ENCODE measurements at places on chromosomes 11 and 22.

- DNase-seq, result no peak
Observed at GRCh38 chr22:48663297-48663696, 1164.4 kb downstream of the BRD1 start.

- DNase-seq, result no peak
Observed at GRCh38 chr22:40203572-40203971, 25.8 kb downstream of the TNRC6B start.

- peak; percentile 28 for DNase-seq
Observed at GRCh38 chr22:29040385-29041275, 21.0 kb downstream of the C22orf31 start.

GRCh38 chr22:39984006-39984405, 10.7 kb upstream of the FAM83F start:
- DNase-seq, result no peak

DNA sequence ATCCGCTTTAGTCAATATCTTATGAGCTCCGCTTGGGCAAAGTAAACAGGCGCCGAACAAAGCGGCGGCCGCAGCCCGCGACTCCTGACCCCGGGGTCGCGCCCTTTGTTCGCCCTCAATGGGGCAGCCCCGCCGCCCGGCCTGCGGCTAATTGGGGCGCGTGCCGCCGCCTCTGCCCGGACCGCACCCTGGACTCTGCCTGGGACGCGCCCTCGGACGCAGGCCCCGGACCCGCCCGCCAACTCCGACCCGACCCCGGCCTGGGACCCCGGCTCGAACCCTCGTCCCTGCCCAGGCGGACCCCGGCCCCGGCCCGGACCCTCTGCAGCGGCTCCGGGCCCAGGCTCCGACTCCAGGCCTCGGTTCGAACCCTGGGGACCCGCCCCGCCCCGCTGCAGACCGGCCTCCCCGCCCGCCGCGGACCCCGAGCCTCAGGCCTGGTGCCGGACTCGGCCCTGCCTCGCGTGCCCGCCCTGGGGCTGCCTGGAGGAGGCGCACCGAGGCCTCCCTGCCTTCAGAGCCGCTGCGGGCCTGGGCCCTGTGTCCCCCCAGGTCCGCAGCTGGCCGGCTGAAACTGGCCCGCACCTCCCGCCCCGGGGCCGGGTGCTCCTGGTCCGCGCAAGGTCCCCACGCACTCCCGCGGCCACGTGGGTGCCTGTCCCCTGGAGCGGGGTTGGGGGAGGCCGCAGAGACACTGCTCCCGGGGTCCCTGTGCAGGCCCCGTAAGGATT, 84.7 kb upstream of the WNT7B start:
- DNase-seq, result no peak

DNA sequence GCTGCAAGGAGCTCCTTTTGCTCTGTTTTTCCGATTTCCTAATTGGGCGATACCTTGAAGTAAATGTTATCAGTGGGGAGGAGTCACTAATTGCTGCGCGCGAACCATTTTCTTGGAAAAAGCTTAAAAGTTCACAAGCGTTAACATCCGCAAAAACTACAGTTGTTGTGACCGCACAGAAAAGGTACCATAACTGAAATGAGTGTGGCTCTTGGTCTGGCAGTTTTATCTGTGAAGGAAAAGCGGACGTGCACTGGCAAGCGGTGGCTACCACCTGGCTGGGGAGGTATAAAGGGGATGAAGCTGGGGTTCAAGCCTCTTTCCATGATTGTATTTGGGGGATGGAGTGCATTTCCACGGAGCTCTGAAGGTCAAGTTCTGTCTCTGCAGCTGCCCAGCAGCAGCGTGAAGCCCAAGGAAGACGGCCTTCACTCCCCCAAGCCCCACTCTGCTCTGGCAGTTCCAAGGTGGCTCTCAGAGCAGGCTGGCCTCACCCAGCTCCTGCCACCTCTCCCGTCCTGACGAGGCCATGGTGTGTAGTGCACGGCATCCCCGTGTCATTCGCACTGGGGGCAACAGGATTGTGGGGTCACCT, 27.5 kb downstream of the MOV10L1 start:
- DNase-seq, result no peak

All from effector CD8-positive, alpha-beta T cell (primary cell).